Stimulated activated naive CD8-positive, alpha-beta T cell treated with anti-CD3 and anti-CD28 coated beads, Interleukin-15, amount 100 ng/mL, for 72 hours (primary cell): ENCODE measurements at places on chromosomes 11 and 22.

GRCh38 chr11:18383388-18384156 is 10.8 kb upstream of the LDHA start:
- DNase-seq, result peak; percentile 78

DNA sequence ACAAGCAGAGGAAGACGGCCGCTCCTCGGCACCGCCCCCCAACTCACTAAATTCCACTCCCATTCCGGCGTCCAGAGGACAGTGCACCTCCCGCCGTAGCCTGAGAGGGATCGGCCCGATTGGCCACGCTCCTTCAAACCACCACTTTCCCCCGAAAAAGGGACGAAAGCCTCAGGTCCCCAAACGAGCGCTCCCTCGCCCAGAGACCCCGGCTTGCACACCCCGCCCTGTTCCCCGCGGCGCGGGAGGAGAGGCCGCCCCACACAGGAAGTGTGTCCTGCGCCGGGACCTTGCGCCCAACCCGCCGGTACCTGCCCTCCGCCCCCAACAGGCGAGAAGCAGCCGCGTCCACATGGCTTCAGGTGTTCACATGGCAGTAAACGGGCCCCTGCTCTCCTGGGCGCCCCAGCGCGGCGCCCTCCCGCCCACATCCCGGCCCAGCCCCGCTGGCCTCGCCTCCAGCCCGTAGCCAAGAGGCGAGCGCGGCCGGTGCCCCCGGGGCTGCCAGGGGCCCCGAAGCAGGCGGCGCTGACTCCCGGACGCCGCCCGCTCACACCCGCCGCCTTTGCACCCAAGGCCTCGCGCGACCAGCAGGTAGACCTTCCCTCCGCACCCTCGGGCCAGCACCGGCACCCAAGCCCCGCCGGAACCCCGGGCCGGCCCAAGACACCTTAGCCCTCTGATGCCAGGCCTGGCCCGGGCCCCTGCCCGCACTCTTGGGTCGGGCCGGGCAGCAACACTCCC is 849 bp downstream of the TCF20 start:
- peak; percentile 75 for DNase-seq

GRCh38 chr11:8294251-8294935 is 30.7 kb upstream of the LMO1 start:
- DNase-seq, result no peak

DNA sequence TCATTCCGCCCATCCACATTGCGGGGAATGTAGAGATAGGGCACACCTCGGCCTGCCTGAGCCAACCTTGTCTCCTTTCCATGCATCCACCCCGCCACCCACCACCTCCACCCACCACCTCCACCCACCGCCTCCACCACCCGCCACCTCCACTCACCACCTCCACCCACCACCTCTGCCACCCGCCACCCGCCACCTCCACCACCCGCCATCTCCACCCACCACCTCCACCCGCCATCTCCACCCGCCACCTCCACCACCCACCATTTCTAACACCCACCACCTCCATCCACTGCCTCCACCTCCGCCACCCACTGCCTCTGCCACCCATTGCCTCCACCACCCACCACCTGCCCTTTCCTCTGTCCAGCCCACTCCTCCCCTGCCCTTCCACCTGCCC is 78.4 kb downstream of the IGLL1 start:
- no peak for DNase-seq

DNA sequence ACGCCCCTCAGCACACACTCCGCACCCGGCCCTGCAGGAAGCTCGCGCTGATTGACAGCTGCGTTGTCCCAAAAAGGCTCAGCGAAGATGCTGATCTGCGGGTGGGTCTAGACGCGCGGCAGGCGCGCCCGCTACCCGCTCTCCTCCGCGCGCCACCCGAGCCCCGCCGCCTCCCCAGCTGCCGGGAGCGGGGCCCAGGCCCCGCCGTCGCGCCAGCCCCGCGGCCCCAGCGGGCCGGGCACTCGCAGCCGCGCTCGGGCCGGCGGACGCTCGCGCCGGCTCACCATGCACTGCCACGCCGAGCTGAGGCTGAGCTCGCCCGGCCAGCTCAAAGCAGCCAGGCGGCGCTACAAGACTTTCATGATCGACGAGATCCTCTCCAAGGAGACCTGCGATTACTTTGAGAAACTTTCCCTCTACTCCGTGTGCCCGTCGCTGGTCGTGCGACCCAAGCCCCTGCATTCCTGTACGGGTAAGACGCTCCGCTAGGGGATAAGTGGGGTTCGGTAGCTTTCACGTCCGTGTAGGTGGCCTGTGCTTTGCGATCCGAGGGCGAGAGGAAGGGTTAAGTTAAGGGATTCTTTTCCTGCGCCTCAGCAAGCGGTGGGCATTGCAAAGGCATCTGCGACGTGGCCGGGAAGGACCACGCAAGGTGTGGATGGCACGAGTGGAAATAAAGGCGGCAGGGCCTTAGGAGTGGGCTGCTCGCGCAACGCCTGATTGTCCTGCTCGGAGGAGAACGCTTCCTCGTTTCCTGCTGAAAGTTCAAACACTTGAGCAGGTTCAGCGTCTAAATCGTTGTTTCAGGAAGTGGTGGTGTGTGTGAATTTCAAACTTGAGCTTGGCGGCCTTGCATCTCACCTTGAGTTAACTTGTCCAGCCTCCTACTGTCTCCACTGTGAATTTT is at the start of gene BARX2:
BARX2 (plus strand) TSS at position 98 of the 907 bp plus-strand sequence; CDS start at position 286, 188 bp downstream.
- peak; percentile 41 for DNase-seq
